Sciatic nerve (tissue), 2 donors: ENCODE measurements at places on chromosomes 1 and 21. TPM values are rescaled to one million over a fixed set of nuclear protein-coding genes. Genes with fewer than 3 reads are reported as not detected.

GRCh38 chr1:24939040-24939674 is 9.1 kb upstream of the RUNX3 start:
- DNase-seq = no peak

Gene AADACL3
- not detected for total RNA-seq

Gene ZNF593OS
- total RNA-seq = not detected

DNA sequence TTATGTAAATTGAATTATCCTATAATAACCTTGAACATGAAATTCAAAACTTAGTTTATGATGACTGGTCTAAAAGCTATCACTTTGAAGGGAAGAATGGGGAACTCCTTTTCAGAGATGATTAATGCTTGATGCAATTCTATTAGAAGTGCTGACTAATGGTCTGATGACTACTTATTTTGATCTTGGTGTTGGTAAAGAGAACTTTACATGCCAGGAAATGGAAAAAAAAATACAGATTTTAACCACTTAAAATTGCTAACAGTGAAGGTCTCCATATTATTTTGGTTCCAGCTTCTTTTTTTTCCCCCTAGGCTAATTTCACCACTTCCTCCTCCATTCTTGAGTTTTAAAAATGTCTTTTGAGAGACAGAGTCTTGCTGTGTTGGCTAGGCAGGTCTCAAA is 22.9 kb downstream of the S1PR1 start:
- DNase-seq = no peak

DNA sequence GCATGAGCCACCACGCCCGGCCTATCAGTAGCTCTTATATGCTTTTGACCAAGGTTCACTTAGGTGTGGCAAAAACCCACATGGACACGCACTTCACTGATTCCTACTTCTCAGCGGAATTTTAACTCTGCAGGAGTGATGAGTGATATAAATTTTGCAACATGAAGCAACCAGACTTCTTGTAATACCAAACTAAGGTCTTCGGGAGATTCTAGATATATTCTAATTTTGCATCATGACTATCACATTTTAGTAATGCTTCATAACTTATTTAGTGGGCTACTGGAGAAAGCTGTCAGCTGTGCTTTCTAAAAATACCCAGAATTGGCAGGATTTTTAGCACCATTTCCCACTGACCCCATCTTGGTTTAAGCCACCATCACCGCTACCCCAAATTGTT is 27.8 kb downstream of the RHCE start:
- no peak for DNase-seq
